ENCODE measurements at places on chromosomes 5 and 9.

DNA sequence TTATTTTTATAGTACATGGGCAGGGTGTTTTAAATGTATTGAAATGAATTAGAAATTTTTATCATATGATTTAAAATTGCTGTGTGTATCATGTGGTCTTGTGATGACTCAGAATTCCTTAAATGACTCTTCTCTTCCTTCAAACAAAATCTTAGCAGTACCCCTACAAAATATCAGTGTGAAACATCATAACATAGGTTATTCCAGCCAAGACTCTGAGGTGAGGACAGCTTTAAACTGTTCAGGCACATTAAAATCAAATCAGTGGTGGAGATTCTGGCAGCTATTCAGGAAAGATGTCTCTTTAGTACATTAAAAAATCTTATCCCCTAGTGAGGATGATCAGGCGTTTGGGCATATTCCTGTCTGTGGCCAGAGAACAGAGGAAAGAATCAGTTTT is 174.0 kb downstream of the MAN2A1 start:
- no peak for DNase-seq

- DNase-seq = no peak
These were observed 39.3 kb upstream of the CTSL start for GRCh38 chr9:87686520-87687090.

- DNase-seq = no peak
These were observed 220.0 kb downstream of the TRIM36 start for GRCh38 chr5:114949756-114950155.

GRCh38 chr9:114899995-114900394 is 30.4 kb downstream of the TNFSF8 start:
- DNase-seq = no peak

GRCh38 chr5:154384480-154385235 is 61.1 kb upstream of the SAP30L start:
- no peak for DNase-seq

- no peak for DNase-seq
These were observed 34.1 kb downstream of the ELOVL7 start for GRCh38 chr5:60809891-60810425.

DNA sequence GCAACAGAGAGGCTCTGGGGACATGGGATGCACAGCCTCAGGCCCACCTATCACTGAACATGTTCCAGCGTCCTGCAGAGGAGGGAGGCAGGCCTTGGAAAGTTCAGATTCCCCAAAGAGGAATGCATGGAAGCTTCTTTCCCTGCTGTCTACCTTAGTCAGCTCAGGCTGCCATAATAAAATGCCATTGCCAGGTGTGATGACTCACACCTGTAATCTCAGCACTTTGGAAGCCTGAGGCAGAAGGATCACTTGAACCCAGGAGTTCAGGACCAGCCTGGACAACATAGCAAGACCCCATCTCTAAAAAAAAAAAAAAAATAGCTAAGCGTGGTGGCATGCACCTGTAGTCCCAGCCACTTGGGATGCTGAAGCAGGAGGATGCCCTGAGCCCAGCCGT is 24.5 kb upstream of the TOR1B start:
- DNase-seq = no peak

Measured in activated naive CD4-positive, alpha-beta T cell treated with anti-CD3 and anti-CD28 coated beads, Interleukin-2, amount 10 ng/mL, durations not matched to agents 7 days and 5 days (primary cell).